SJSA1 (cell line): ENCODE measurements at places on chromosomes 3 and 15. TPM values are rescaled to one million over a fixed set of nuclear protein-coding genes. Genes with fewer than 3 reads are reported as not detected.

DNA sequence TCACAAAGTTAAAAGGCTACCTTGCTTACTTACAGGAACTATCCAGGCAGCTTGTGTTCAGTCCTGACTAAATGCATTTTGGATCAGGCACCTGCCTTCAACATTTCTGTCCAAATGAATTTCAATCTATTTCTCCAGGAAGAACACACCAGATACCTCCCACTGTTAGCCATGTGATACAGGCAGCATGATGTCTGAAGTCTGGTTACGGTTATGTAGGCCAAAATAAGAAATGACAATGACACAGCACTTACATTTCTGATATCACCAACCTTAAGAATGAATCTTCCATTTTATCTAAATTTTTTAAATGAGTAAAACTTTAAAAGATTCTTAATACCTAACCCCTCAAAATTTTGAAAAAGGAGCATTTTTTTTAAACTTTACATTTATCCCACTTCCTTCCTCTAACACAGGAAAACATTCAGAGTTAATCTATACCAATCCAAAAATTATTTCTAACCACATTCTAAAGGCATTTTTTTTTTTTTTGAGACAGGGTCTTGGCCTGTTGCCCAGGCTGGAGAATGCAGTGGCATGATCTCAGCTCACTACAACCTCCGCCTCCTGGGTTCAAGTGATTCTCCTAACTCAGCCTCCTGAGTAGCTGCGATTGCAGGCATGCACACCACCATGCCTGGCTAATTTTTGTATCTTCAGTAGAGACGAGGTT, at the start of gene MAP4:
Gene MAP4 (minus strand): TSS at position 116 of the 673 bp plus-strand sequence. CDS start 17,556 bp downstream, outside the sequence.
- peak within 1 kb of the TSS; percentile 35 for H3K27ac ChIP-seq
- peaks cover 45% of the 10 kb centered on the region for H3K4me1 ChIP-seq
- peak; percentile 30 for DNase-seq
- no peak within 1 kb of the TSS for H3K4me3 ChIP-seq
- H3K27me3 ChIP-seq = no peaks in the 10 kb centered on the region; the same call in 1 of the 2 replicates

DNA sequence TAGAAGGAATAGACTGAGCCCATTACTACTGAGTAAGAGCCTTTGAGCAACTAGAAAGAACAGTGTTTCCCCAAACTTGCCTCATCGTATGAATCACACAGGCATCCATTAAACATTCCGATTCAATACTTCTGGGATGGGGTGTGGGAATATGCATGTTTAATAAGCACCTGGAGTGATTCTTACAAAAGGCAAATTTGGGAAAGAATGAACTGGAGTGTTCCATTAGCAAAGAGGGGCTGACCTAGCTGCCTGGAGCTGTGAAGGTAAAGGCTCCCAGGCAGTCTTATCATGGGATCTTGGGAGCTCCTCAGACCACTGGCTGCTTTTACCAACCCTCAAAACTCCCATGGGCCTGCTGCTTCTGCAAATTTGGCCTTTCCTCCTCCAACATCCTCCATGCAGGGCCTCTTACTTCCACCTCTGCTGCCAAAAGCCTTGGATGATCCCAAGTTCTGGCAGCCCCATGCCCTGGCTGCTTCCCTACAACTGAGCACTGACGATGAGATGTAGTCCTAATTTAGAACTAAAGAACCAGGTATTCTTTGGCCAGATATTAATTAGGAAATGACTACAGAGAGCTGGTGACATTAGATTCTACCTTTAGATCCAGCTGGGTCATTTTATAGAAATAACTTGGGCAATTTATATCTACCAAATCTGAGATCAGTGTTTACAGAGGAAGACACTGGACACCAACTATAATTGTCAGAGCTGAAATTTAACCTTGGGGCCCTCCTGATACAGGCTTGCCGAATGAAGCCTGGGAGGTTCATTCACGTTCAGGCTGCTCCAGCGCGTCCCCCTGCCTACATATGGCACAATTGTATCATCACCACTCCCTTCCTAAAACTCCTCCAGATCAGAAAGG, 11.2 kb upstream of the HOMER2 start:
- no peaks in the 10 kb centered on the region for H3K36me3 ChIP-seq
- no peak overlapping the region for H3K27ac ChIP-seq
- no peaks in the 10 kb centered on the region for H3K4me1 ChIP-seq
- H3K27me3 ChIP-seq = no peaks in the 10 kb centered on the region
- H3K4me3 ChIP-seq = no peak overlapping the region

DNA sequence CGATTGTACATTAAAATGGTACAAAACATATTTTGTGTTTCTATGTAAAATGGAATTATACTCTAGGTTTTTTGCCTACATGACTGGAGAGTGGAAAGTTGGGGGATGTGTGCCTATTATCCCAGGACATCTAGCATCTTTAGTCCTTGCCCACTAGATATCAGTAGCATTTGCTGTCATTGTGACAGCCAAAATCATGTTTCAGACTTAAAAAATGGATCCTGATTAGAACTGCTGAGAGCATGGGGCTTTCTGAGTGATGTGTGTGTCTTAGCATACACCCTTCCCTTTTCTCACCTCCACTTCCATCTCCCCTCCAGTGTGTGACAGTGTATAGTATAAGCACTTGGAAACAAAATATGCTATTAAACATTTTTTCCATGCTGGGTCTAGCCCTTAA, 13.3 kb downstream of the ARMC8 start:
- no peak overlapping the region for H3K4me3 ChIP-seq
- no peaks in the 10 kb centered on the region for H3K27me3 ChIP-seq
- no peaks in the 10 kb centered on the region for H3K4me1 ChIP-seq
- H3K27ac ChIP-seq = no peak overlapping the region
- no peak for DNase-seq

- H3K36me3 ChIP-seq = no peaks in the 10 kb centered on the region
- H3K27ac ChIP-seq = no peak overlapping the region
- no peaks in the 10 kb centered on the region for H3K27me3 ChIP-seq
Measured at GRCh38 chr3:56059731-56060130, 408.5 kb downstream of the ERC2 start.

DNA sequence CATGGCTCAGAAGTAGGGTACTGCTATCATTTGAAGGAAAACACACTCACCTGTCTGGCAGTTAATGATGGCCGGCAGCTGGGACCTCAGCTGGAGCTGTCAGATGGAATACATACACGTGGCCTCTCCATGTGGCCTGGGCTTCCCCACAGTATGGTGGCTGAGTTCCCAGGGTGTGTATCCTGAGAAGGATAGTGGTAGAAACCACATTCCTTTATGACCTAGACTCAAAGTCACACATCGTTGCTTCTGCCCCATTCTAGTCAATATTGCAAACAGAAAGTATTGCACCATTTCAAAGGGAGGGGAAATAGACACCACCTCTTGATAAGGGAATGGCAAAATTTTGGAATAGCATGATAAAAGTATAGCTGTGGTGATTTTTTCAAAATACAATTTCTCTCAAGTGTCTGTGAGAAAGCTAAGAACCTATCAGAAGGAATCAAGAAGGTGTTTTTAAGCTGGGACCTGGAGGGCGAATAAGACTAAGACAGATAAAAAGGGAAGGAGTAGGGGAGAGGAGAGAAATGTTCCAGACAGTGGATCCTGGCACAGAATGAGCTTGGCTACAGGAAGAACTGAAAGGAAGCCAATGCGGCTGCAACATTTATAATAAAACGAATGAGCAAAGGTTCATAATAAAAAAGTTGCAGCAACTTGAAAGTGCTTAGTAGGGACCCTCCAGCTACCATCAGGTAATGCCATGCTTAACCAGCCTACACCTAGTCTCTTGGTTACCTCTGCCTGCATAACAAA, 40.1 kb upstream of the GALNT15 start:
- H3K4me3 ChIP-seq = no peak overlapping the region
- no peaks in the 10 kb centered on the region for H3K27me3 ChIP-seq
- H3K36me3 ChIP-seq = no peaks in the 10 kb centered on the region
- peaks cover 36% of the 10 kb centered on the region for H3K4me1 ChIP-seq

GRCh38 chr3:36542186-36542585, 161.9 kb downstream of the STAC start:
- DNase-seq = no peak
- no peaks in the 10 kb centered on the region for H3K36me3 ChIP-seq
- H3K27ac ChIP-seq = no peak overlapping the region
- H3K27me3 ChIP-seq = no peaks in the 10 kb centered on the region

DNA sequence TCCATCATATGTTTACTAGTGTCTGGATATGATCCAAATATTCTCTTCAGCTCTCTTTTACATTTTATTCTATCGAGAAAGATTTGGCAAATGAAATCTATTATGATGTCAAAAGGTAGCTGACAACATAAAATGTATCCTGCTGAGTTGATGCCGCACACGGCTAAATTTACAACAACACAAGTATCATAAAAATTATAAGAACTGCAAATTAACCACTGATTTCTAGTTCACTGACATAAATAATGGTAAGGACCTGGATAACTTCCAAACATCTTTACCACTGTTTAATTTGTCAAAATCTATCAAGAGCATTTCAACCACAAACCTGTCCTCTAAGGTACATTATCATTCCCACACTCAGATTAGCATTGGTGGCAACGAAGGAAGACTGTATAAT, 244.5 kb downstream of the FOXP1 start:
- no peaks in the 10 kb centered on the region for H3K27me3 ChIP-seq
- H3K4me3 ChIP-seq = no peak overlapping the region
- DNase-seq = no peak
- no peaks in the 10 kb centered on the region; the same call in 1 of the 2 replicates for H3K4me1 ChIP-seq

DNA sequence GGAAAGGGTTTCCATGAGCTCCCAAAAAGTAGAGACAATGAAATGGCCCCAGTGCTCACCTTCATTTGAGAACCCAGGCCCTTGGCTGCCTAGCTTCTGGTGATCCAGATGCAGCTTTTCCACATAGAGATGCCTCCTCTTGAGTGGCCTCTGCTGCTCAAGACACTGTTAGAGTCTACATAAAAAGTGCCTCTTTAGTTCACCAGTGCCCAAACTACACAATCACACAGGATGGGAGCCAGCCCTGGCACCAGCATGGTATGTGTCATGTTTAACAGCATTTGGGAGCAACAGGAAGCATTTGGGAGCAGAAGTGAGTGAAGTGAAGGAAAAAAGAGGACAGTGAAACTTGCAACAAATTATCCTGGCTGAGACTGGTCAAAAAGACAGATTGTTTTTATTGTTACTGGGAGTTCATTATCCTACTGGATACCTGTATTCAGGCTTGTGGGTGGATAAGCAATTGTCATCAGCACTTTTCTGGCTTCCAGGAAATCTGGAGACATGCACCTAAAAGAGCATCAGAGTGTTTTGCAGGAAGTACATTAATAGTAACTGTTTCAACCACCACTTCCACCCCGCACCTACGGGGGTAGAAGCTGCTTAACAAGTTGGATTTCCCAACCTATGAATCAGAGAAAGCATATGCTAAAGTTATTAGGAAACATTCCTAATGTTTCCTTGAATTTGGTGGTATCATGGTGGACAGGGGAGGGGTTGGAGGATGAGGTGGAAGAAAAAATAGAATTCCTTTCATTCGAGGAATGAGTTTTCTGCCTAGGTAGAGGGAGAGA, 416.2 kb downstream of the IGSF11 start:
- no peak overlapping the region for H3K27ac ChIP-seq
- no peaks in the 10 kb centered on the region for H3K27me3 ChIP-seq
- H3K4me1 ChIP-seq = no peaks in the 10 kb centered on the region
- DNase-seq = no peak

GRCh38 chr15:94877833-94878232, 646.5 kb downstream of the MCTP2 start:
- no peaks in the 10 kb centered on the region for H3K4me1 ChIP-seq
- no peak for DNase-seq

DNA sequence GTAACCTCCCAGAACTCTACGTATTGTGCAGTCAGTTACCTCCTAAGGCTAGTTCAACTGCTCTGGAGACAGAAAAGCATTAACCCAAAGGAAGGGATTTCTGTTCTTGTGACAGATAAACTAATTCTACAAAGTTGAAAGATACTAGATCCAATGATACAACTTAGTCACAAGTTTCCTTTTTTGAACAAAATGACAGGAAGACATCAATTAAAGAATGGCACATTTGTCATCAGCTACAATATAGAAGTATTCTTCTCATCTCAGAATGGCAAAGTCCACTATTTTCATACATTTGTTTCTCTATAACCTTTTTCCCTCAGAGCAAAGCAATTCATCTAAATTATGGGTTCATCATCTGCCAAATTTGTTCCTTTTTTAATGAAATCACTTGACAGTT, 43.7 kb downstream of the ISL2 start:
- H3K36me3 ChIP-seq = no peaks in the 10 kb centered on the region
- H3K4me1 ChIP-seq = peaks cover 7% of the 10 kb centered on the region
- H3K27me3 ChIP-seq = no peaks in the 10 kb centered on the region
- no peak overlapping the region for H3K27ac ChIP-seq
- peak; percentile 5 for DNase-seq

DNA sequence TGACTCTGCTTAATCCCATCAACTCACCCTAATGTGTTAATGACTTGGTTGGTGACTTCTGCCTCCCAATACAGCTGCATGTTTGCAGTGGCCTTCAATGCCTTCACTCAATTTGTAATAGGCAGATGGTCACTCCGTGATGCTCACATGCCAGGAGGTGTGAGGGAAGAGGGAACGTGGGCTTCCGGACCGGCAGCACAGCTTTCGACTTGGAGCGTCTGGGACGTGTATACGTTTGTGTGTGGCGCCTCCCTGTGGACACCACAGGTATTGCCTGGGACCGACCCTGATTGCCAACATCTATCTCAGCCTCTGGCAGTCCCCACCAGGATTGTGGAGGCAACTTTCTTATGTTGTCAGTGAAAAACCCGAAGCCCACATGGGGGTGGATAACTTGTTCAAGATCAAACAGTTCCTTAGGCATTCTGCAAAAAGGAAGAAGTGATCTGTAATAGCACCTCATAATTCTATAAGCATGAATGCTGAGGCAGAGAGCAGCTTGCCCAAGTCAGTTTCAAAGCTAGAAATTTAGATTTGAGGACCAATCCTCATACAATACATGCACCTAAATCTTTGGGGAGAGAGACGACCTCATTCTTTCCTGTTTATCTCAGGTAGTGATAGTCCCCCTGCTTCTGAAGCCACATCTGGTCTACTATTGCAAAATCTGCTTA, 16.9 kb downstream of the MRPL46 start:
- DNase-seq = peak; percentile 71
- no peak overlapping the region for H3K4me3 ChIP-seq
- H3K4me1 ChIP-seq = no peaks in the 10 kb centered on the region
- 0 out of 2 replicates have a peak, but pooled peaks cover 8% of the 10 kb centered on the region for H3K27me3 ChIP-seq
- H3K27ac ChIP-seq = no peak overlapping the region

Gene GLT8D1
- 50.3 and 59.4 TPM in 2 replicates for total RNA-seq

Gene PLCB2
- total RNA-seq = 34.8 and 61.9 TPM in 2 replicates

Gene BMF
- total RNA-seq = 3.2 and 6.2 TPM in 2 replicates

Gene RNF123
- 6.0 and 17.1 TPM in 2 replicates for total RNA-seq

Gene MINDY4B
- not detected in 2 replicates for total RNA-seq

Gene AP3B2
- total RNA-seq = 0.11 TPM in 1 of 2 replicates, not detected in the other

Gene ACKR2
- total RNA-seq = not detected in 2 replicates

Gene ANKRD63
- total RNA-seq = 11.4 and 13.6 TPM in 2 replicates

Gene CADM2
- not detected in 2 replicates for total RNA-seq
